Activated CD4-positive, alpha-beta T cell treated with anti-CD3 and anti-CD28 coated beads, Interleukin-2, amount 50 U/mL, for 4 hours (primary cell): ENCODE measurements at places on chromosomes 6 and 20.

DNA sequence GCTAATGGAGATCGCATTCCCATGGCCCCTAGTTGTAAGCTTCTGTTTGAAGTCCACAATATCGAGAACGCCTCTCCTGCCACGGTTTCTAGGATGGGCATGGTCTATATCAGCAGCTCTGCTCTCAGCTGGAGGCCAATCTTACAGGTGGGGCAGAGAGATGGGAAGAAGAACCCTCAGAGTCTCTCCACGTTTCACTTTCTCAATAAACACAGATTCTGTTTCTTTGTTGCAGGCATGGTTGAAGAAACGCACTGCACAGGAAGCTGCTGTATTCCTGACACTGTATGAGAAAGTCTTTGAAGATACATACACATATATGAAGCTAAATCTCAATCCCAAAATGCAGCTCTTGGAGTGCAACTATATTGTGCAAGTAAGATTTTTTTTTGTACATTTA lies 157.9 kb downstream of the DNAH8 start:
- DNase-seq, result no peak

DNA sequence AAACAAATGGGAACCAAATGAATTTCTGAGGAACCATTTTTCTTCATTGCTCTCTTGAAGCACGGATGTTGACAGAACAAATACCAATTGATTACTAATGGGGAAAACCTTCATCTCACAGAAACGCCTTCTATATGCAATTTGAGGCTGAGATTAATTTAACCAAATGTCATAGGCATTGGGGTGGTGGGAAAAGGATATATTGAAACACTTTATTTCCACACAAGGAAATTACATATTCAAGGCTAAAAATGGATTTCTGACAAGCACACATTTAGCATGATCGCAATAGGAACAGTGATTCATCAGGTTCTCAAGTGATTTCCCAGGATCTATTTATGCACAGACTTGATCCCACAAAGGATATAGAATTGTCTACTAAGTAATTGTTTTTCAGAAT lies 88.9 kb downstream of the COL12A1 start:
- DNase-seq, result no peak

DNA sequence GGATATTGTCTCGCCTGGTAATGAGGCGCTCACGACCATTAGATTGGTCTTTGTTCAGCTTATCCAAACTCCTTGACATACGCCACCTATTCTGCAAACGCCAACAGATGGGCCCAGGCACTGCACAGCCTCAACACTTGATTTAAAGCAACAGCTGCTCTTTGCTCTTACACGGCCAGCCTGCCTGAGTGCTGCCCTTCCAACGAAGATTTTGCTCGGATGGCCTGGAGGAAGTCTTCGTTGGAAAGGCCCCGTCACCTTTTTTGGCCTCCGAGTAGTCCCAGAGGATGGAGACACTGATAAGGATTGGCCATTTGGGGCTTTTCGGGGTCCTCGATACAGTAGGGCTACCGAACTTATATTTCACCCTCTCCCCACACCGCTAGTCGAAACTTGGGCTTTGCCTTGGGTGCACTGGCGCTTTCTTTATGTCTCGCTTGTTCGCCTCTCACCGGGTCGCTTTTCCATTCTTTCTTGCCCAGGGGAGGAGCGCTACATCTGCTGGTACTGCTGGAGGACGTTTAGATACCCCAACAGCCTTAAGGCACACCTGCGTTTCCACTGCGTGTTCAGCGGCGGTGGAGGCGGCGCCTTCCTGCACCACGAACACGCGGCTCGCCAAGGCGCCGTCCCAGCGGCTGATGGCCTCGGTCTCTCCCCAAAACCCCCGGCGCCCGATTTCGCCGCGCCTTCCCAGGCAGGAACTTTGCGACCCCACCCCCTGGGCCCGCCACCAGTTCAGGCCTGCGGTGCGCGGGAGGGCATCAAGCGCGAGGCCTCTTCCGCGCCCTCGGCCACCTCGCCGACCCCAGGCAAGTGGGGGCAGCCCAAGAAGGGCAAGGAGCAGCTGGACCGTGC lies 6.1 kb downstream of the PRDM13 start:
- DNase-seq, result no peak

GRCh38 chr6:18444111-18444510 lies 57.0 kb downstream of the RNF144B start:
- no peak for DNase-seq

DNA sequence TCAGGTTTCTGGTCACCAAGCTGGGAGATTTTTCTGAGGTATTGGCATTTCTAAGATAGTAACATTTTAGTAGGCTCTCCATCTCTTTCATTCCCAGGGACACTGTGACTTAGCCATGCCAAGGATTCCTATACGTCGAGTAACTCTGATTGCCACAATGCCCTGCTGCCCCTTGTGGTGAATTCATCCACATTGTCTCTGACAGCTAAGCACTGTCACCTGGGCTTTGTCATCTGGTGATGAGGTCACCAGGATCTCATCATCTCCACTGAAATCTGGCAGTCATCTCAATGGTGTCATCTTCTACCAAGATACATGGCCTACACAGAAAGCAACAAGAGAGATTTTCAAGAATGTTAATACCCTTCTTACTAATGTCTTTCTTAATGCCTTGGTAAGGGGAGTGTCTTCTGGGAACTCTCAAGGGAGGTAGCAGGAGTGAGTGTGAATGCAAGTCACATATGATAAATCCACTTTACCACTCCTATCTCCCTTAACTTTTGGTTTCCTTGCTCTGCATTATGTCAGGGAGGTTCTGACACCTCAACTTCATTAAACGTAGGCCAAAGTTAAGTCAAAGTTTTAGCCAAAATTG lies 246.7 kb downstream of the CD109 start:
- no peak for DNase-seq

DNA sequence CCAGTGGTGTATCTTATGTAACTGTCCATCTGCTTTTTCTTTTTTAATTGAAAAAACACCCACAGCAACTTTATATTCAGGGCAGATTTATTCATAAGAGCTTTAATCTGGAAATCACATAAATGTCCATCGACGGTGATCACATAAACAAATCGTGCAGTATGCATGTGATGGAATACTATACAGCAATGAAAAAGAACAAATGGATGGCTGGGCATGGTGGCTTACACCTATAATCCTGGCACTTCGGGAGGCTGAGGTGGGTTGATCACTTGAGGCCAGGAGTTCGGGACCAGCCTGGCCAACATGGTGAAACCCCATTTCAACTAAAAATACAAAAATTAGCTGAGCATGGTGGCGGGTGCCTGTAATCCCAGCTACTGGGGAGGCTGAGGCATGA lies 39.1 kb downstream of the VSTM2L start:
- DNase-seq, result no peak
